NCI-H226 (cell line): ENCODE measurements at places on chromosomes 12 and 14.

DNA sequence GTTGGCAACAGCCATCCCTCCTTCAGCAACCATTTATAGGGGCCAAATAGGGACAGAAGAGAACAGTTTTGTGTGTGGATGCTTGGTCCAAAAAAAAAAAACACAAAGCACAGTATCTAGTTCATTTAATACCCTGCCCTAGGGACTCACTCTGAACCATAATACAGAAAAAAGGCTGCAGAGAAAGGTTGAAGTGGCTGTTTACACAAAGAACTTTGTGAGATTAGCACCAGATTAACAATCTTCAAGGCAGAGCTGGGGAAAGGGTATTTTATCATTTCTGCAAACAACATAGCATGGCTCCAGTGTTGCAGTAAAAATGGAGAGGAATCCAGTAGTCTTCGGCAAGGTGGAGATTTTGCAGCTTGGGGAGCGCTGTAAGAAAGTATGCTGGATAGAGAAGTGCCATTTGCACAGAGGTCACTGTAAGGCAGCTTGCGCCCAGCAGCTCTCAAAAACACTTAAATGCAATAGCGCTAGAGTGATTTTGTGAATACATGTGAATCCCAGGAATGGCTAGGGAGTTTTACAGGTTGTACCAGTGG is 124.2 kb upstream of the PLEKHA5 start:
- no peak for DNase-seq

GRCh38 chr12:109521831-109522230 is 44.4 kb downstream of the UBE3B start:
- DNase-seq = no peak

- DNase-seq = no peak
Observed at GRCh38 chr12:15049461-15050153, 76.8 kb downstream of the PDE6H start.

DNA sequence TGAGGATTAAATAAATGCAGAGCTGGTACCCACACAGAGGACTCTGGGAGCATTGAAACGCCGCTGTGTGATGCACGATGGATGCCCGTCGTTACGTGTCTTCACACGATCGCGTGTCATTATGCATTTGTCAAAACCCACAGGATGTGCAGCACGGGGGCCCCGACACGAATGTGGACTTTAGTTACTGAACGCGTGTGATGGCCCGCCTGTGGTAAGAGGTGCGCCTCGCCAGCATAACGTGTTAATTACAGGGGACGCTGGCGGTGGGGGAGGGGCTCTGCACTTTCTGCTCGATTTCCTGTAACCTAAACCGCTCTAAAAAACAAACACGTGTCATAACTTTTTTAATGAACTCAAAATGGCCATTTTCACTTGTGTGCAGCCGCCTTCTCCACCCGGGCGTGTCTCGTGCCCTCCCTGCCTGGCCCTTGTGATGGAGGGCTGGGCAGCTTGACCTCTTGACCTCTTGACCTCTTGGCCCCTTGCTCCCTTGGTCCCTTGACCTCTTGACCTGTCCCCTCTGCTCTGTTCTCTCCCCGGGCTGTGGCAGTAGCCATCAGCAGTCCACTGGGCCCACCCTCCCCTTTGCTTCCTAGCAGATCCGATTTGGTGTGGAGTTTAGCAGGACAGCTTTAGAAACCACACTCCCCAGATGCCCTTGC is 33.7 kb upstream of the GALNT9 start:
- no peak for DNase-seq

DNA sequence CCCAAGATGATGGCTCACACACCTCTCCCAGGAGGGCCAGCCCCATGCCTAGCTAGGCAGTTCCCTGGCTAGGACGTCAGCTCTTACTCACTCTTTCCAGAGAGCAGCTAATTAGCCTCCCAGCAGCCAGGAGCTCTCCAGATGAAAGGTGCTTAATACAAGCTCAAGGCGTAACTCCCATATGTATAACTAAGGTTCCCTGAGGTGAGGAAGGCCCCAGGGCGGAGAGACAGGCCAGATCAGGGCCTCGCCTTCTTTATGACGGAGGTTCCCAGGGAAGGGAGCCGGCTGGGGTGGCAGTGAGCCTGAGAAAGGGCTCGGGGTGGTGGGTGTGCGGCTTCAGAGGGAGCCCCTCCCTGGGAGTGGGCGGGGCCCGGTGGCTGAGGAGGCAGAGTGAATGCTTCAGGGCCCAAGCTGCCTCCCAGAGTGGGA is 26.4 kb upstream of the ZFP36L1 start:
- peak; percentile 71 for DNase-seq

- no peak for DNase-seq
Observed at GRCh38 chr12:111842556-111843396, 748 bp downstream of the MAPKAPK5 start.

DNA sequence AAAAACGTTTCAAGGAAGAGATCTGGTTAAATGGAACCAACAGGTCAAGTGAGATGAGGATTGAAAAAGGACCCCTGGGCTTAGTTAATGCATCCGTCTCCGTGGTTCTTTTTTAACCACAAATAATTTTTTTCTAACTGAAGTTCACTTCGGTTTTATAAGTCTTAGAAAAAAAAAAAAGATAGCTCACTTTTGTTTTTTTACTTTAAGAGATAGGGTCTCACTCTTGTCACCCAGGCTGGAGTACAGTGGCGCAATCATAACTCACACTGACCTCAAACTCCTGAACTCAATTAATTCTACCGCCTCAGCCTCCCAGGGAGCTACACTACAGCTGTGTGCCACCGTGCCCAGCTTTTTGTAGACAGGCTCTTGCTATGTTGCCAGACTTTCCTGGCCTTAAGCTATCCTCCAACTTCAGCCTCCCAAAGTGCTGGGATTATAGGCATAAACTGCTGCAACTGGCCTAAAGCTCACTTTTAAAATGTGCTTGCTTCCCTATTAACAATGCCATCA is 11.8 kb downstream of the HNRNPC start:
- no peak for DNase-seq

DNA sequence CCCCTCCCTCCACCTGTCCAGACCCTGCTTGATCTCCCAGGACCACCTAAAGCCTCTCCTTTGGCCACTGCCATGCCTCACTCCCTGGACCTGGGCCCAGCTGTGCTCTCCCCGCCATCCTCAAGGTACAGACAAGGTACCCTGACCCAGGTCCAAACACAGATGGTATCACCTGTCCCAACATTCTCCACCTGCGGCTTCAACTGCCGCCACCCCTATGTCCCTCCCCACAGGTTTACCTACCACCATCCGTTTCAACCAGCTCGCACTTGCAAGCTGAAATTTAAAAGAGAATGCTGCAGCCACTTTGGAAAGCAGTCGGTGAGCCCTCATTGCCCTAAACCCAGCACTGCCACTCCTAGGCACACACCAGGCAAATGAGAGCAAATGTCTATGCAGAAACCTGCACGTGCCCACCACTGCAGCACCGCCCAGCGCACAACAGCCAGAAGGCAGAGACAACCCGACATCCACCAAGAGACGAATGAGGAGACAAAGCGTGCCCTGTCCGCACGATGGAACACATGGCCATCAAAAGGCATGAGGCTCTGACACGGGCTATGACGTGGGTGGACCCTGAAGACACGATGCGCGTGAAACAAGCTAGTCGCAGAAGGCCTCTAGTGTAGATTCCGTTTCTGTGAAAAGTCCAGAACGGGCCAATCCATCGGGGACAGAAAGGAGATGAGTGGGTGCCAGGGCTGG is 71.0 kb downstream of the RFLNA start:
- DNase-seq = no peak

GRCh38 chr14:104751539-104752422 is 1.2 kb upstream of the SIVA1 start:
- no peak for DNase-seq

DNA sequence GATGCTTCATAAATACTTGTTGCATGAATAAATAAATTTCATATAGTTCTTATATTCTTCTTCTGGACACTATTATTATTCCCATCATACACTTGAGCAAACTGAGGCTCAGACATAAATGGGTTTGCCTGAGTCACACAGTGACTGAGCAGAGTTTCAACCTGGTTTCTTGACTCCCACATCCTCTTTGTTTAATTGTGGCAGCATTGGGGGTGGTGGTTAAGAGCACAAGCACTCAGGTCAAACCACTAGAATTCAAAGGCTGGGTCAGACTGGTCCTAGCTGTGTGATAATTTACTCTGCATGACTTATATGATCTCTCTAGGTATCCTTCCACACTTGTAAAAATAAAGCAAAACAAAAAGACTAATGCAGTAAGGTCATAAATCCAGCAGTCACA is 274.9 kb upstream of the SRRM4 start:
- DNase-seq = no peak

DNA sequence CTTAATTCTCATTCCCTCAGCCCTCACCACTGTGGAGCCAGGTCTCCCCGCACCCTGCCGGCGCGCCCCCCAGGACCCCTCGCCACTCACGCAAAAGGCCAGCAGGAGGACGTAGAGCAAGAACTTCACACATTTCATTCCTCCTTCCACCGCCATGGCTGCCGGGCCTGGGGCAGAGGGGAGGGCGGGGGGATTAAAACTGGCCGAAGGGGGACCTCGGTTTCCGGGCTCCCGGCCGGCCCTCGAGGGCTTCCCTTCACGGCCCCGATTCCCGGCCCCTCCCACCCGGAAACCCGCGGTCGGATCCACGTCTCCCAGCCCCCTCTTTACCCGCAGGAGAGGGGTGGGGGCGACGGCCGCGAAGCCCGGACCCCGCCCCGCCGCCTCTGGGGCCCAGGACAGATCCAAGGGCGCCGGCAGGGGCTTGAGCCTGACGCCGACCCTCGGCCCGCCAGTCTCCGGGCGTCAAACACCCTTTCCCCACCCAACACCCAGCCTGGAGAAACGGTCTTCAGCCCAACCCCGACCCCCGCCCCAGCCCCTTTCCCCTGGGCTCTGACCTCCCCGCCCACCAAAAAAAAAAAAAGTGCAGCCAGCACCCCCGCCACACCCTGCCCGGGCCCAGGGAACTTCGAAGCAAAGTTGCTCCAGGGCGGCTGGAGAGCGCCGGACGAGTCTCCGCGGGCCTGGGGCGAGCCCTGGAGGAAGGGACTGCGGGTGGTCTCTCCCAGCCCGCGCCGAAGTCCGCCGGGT is 447 bp downstream of the CD63 start:
- peak; percentile 75 for DNase-seq

DNA sequence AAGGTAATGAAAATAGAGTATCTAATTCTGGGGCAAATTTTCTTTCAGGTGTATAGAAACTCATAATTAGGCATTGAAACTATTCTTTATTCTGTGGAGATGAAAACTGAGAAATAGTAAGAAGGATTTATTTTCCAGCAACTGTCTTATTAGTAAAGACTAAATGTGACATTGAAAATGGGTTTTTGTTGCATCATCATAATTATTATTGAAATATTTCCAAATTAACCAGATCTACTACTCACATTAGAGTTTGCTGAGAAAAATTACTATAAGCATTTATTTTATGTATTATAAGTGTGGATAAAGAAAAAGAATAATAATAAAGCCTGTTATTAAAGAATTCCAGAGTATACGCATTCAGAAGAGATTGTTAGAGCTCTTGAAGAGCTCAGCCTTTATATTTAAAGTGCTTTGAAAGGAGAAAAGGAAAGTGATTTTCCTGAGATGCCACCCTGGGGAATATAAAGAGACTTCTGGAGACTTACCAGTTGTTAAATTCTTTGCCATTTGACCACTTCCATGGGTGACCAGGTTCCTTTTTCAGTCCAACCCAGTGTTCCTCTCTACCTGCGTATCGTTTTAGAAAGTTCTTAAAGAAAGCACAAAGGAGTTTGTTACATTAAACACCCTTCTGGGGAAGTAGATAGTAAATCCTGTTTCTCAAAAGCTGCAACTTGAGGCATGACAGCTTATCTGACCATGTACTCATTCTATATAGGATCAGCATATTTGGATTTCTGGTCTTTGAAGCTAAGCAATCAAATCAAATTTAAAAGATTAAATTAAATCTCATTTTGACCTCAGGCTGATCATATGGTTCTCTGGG is 6.4 kb downstream of the CD69 start:
- no peak for DNase-seq

DNA sequence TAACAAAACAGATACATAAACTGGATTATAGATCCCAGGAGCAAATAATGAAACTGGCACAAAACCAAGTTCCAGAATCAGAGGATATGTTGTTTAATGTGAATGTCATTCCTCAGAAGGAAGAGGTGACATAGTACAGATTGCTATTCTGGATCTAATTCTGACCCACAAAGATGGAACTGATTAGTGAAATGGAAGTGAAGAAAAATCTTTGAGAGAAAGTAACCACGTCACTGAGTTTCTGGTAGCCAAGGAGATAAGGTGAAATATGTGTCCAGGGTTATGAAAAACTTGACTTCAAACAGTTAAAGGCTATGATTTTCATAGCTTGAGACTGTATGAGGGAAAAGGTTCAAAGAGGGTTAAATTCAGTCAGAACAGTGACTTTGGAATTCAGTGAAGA is 8.3 kb downstream of the OR10AD1 start:
- peak; percentile 33 for DNase-seq

GRCh38 chr14:55146425-55146824 is 17.4 kb downstream of the LGALS3 start:
- no peak for DNase-seq

- no peak for DNase-seq
Observed at GRCh38 chr12:94481734-94482133, 22.1 kb upstream of the CEP83 start.

DNA sequence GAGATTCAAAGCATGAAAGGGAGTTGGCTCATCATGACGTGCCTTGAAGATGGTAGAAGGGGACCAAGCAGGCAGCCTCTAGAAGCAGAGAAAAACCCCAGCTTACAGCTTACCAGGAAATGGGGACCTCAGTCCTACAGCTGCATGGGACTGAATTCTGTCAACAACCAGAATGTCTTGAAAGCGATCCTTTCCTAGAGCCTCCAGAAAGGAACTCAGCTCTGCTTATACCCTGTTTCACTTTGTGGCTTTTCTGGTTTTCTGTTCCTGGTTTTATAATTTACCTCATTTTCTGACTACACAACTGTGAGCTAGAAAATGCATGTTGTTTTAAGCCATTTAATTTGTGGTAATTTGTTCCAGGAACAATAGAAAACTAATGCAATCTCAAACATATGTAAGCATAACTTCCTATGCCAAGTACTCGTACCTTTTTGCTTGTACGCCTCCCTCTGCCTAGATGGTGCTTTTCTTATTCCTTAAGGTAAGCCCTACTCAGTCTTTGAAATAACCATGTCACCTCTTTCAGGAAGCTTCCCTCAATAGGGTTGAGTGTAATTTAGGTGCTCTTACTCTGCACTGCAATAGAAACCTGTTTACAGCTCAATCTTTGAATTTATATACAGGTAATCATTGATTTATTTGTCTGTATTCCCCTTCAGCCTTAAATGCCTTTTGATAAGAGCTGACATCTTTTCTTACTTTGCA is 348.8 kb downstream of the TMEM117 start:
- no peak for DNase-seq

DNA sequence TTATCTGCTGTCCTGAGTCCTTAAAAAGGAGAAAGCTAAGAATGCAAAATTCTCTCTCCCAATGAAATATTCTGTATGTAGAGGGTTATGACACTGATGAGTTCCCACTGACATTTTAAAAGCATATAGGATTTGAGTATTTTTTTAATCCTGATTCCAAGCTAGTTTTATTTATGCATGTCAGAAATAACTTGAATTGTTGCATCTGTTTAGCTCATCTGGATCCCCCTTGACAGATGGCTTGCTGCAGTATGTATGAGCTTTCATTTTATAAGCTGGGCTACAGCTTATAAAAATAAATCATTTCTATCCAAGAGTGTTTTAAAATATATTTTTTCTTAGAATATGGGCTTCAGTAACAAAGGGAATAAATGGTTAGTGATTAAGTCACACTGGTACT is 495.3 kb downstream of the NELL2 start:
- DNase-seq = no peak
